SHP77 (cell line): ENCODE measurements at places on chromosomes 2 and 18.
A peak's percentile ranks its signal among the peaks of the same experiment; 100 is the strongest.

- no peak for DNase-seq
Measured at GRCh38 chr2:68857202-68857845, 13.9 kb downstream of the BMP10 start.

DNA sequence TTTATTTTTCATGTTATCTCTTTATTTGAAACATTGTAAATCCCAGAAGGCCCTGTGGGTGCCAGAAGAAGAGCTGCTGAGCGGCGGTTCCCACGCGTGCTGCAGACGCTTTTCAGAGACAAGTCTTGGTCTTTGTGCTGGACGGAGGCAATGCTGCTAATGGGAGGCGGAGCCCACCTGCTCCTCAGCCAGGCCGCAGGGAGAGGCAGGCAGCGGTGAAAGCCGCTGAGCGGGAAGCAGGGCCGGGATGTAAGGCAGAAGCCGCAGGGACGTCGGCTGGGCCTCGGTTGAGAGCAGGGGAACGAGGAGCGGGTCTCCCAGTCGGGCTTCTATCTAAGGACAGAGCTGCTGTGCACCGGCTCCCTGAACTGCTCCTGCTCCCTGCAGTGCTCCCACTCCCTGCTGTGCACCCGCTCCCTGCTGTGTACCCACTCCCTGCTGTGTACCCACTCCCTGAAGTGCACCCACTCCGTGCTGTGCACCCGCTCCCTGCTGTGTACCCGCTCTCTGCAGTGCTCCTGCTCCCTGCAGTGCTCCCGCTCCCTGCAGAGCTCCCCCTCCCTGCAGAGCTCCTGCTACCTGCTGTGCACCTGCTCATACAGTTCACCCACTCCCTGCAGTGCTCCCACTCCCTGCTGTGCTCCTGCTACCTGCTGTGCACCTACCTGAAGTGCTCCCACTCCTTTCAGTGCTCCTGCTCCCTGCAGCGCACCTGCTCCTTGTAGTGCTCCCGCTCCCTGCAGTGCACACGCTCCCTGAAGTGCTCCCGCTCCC, 16.4 kb downstream of the TMEM18 start:
- DNase-seq = no peak

GRCh38 chr2:80560326-80560725, 255.8 kb upstream of the LRRTM1 start:
- DNase-seq = no peak

DNA sequence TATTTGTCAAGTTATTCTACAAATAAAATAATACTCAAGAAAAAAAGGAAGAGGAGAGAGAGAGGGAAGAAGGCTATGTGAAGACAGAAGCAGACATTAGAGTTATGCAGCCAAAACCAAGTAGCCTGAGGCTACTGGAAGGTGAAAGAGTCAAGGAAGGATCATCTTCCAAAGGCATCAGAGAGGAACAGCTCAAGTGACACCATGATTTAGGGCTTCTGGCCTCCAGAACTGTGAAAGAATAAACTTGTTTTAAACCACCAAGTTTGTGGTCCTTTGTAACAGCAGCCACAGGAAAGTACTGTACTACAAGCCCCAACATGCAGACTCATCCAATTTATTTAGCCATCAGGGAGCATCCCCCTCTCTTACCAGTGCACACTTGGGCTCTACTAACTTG, 788.5 kb upstream of the LRRTM1 start:
- no peak for DNase-seq

DNA sequence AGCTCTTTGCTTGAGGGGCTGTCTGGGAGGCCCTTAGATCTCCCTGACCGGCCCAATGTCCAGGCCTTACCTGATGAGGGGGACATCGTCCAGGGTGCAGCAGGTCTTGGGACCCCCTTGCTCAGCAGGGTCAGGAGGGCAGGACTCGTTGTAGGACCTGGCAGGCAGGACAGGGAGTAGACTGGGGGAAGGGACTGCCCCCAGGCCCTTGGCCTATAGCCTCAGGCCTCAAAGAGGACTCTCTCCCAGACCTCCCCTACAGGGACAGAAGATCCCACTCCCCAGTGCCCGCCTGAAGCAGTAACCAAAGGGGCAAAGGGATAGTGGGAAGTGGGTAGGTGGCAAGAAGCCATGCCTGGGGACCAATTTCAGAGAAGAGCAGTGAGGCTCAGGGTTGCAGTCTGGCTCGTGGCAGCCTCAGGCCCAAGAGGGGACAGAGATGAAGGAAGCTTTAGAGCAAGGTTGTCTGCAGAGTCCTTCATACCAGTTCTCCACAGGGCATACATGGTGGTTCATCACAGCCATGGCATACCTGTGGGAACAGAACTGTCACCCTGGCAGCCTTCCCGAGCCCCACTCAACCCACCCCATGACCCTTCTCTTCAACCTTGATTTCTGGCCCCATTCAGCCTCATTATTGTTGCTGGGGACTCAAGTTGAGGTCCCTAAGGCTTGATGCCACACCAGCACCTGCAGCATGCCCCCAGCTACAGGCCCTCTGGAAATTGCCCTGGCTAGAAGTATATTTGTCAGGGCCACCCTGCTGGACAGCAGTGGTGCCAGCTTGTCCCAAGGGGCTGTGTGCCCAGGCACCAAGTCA, 1.3 kb downstream of the TMEM150A start:
- DNase-seq = no peak

DNA sequence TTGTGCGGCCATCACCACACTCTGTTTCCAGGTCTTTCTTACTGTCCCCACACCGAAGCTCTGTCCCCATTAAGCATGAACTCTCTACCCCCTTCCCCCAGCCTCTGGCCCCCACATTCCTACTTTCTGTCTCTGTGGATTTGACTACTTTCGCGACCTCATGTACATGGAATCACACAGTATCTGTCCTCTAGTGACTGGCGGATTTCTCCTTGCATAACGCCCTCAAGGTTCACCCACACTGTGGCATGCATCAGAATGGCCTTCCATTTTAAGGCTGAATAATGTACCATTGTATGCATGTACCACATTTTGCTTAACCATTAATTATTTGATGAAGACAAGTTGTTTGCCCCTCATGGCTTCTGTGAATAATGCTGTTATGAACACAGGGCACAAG, 467.6 kb upstream of the HS6ST1 start:
- no peak for DNase-seq

DNA sequence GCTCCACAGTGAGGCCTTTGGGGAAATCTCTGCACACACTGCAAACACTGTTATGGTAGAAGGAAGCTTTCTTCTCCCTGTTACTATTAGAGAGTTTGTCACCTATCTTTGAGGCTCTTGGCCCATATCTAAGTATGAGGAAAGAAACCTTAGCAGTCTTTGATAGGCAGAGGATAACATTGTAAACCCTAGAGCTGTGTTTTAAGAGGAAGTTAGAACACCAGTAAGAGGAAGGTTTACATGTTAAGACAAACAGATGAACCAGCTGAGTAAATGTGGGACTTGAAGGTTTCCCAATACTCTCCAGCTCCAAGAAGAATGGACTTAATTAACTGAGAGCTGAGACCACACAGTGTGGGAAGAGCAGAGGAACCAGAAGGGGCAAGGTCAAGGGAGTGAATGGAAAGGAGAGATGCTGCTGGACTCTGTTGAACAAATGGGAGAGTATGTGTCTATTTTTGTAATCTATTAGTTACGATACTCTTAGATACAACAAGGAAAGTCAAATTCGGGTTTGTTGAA, 257.0 kb downstream of the DPP10 start:
- no peak for DNase-seq

DNA sequence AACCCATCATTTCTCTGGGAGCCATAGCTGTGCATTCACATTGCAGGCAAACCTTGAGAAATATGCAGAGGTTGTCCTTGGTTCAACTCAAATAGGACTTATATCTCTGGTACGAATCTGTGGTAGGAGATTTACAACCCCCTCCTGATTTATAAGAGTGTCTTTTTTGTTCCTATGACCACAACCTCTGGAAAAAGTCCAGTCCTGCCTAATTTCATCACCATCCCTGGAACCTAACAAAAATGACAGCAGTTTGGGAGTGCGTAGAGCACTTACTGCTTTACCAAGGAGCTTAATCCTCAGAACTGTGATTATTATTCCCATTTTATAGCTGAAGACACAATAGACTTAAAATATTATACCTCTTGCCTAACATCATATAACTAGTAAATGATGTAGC, 66.5 kb downstream of the VWC2L start:
- no peak for DNase-seq

DNA sequence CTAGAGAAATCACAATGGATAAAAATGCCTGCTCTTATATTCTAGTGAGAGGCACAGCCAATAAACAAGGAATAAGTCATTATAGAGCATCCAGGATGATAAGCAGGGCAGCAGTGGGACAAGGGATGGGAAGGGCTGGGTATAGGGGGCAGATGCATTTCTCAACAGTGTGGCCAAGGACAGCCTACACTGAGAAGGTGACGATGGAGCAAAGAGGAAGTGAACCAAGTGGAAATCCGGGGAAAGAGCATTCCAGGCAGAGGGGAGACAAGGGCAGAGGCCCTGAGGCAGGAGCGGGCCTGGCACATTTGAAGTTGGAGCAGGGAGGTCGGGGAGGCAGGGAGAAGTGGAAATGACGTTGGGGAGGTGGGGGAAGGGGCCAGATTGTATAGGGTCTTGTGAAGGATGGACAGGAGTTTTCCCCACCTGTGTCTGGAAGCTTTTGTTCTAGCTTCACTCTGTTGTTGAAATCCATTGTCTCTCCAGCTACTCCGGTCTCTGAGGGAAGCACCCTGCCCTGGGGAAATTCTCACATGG, 17.6 kb downstream of the TMEM177 start:
- DNase-seq = no peak

DNA sequence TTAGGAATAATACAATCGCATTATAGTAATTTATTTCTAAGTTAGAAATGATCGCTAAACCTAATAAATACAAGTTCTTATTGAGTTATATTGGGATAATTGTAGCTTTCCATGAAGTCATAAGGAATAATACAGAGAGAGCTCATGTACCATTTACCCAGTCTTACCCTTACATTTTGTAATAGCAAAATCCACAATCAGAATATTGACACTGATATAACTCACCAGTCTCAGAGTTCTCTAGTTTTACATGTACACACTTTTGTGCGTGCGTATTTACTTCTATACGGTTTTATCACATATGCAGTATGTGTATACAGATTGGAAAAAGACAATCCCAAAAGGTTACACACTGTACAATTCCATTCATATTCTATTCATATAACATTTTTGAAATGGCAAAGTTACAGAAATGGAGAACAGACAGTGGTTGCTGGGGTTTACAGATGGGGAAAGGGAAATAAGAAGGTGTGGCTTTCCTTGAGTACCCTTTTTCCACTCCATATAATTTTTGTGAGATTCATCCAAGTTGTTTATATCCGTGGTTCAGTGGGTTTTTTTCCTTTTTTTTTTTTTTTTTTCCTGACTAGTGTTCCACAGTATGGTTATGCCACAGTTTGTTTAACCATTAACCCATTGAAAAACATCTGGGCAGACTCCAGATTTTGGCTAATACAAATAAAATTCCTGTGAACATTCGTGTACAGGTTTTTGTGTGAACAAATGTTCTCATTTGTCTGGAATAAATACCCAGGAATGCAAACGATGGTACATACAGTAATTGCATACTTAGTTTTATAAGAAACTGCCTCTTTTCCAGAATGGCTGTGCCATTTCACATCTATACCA, 117.2 kb downstream of the HNMT start:
- no peak for DNase-seq

GRCh38 chr2:12469141-12469561, 247.6 kb upstream of the TRIB2 start:
- no peak for DNase-seq

GRCh38 chr2:172234716-172235691, 132.3 kb upstream of the DLX2 start:
- DNase-seq = peak; percentile 64

GRCh38 chr2:236941551-236941950, 144.1 kb upstream of the COPS8 start:
- no peak for DNase-seq

- DNase-seq = peak; percentile 79
Measured at GRCh38 chr2:3659447-3660432, 1.7 kb downstream of the ALLC start.

- DNase-seq = no peak
Measured at GRCh38 chr18:30004965-30005364, 1037.6 kb downstream of the DSC3 start.

- no peak for DNase-seq
Measured at GRCh38 chr2:78416625-78417300, 608.7 kb upstream of the REG3G start.

- DNase-seq = no peak
Measured at GRCh38 chr18:57831597-57832377, 28.7 kb upstream of the ATP8B1 start.

- DNase-seq = no peak
Measured at GRCh38 chr18:44682201-44682870, 1.6 kb downstream of the SETBP1 start.

DNA sequence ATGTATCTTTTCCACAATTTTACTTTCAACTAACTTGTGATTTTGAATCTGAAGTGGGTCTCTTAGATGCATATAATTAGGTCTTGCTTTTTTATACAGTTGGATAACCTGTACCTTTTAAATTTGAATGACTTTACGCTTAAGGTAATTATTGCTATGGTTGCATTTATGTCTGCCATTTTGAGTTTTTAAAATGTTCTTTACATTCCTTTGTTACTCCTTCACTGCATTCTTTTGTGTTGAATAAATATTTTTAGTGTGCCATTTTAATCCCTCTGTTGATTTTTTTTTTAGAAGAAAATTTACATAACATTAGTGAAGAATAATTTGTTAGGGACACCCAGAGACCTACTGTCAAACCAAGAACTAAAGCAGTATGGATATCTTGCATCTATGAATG, 65.3 kb downstream of the BIRC6 start:
- DNase-seq = no peak

- no peak for DNase-seq
Measured at GRCh38 chr2:118994172-118994700, 52.2 kb downstream of the MARCO start.

- DNase-seq = no peak
Measured at GRCh38 chr2:237568121-237568660, 1.8 kb downstream of the PRLH start.

- DNase-seq = no peak
Measured at GRCh38 chr2:209640358-209640757, 131.3 kb upstream of the UNC80 start.

GRCh38 chr2:192560326-192560725, 365.6 kb upstream of the TMEFF2 start:
- no peak for DNase-seq

- DNase-seq = no peak
Measured at GRCh38 chr2:51855683-51856082, 823.8 kb upstream of the NRXN1 start.

DNA sequence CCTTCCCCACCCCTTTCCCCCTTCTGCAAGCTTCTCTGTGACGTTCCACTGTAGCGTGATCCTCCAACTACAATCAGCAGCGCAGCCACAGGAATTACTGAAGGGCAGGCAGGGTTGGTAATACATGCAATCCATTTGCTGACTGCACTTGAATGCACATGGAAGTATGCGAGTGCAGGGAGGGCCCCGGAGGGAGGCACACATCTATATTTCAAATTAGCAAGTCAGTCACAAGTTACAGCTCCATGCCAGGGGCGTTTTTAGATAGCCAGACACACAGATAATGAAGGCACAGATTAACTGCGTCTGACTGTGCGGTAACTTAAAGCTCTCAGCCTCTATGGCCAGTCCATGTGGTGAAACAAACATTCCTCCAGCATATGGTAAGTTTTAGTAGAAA, 209.2 kb upstream of the GATA6 start:
- no peak for DNase-seq
